ENCODE measurements at places on chromosomes 1 and 21.

DNA sequence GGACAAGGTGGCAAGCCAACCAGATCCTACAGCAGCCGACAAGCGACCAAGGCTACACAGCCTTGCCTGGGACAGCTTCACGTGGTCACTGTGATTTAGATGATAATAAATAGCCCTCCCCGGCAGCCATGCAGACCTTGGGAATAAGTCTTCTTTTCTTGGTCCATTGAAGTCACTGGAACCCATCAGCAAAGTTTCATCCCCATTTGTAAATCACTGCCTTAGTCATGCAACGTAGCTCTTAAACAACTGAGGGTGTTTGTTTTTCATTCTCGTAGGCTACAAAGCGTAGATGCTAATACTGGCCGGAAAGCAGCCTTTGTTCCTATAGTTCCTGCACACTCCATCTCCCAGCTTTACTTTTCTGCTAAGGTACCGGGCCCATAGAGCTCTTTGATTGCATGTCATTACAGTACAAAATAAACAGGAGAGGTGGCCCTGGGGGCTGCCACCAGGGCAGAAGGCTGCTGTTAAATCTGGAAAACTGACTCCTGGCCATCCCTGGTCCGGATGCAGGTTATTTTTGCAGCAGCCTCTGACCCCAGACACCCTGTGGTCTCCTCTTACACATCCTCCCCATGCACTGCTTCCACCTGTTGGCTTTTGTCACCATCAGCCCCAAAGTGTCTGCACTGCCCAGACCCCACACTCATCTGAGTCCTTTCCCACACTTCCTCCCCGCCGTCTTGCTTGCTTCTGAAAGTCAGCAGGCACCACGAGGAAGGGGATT, 105.5 kb downstream of the TOMM20 start:
- no peak for DNase-seq

GRCh38 chr1:12189328-12189682, 22.5 kb downstream of the TNFRSF1B start:
- DNase-seq = no peak

- DNase-seq = no peak
These were observed 102.3 kb downstream of the RPE65 start for GRCh38 chr1:68347415-68347814.

GRCh38 chr1:39622427-39622826, 17.0 kb downstream of the HEYL start:
- no peak for DNase-seq

GRCh38 chr1:61807606-61808140, 65.4 kb downstream of the PATJ start:
- DNase-seq = no peak

DNA sequence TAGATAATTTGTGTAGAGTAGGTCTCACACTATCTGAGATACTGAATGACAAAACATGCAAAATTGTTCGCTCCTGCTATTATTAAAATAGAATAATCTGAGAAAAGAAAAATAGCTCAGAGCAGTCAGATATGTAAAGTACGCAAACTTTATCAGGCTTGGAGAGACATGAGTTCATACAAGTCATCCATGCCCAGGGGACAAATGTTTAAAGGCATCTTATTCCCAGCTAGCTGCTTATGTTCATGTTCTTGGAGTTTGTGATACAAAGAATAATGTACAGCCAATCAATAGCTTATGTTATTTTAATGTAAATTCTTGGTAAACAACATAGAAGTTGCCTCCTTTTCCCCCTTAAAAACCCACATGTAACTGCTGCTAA, 69.4 kb upstream of the USP25 start:
- no peak for DNase-seq

- no peak for DNase-seq
These were observed 126.6 kb downstream of the ACTL8 start for GRCh38 chr1:17881761-17882160.

- no peak for DNase-seq
These were observed 4.4 kb downstream of the RCSD1 start for GRCh38 chr1:167634435-167634834.

DNA sequence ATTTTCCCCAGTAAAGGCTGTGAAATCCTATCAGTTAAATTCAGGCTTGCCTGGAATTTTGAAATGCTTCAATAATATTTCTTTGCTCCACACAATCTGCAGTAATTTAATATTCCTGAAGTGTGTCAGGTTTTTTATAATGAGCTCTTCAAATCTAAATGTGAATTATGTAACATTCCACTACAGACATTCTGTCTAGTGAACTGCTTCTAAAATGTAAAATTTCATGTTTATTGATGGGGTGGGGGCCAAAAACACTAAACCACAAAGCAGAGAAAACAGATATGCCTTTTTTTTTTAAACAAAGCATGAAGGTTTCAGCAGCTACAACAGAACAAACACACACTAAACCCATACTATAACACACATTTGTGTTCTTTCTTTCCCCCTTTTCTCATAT, 129.7 kb downstream of the DAB1 start:
- no peak for DNase-seq

DNA sequence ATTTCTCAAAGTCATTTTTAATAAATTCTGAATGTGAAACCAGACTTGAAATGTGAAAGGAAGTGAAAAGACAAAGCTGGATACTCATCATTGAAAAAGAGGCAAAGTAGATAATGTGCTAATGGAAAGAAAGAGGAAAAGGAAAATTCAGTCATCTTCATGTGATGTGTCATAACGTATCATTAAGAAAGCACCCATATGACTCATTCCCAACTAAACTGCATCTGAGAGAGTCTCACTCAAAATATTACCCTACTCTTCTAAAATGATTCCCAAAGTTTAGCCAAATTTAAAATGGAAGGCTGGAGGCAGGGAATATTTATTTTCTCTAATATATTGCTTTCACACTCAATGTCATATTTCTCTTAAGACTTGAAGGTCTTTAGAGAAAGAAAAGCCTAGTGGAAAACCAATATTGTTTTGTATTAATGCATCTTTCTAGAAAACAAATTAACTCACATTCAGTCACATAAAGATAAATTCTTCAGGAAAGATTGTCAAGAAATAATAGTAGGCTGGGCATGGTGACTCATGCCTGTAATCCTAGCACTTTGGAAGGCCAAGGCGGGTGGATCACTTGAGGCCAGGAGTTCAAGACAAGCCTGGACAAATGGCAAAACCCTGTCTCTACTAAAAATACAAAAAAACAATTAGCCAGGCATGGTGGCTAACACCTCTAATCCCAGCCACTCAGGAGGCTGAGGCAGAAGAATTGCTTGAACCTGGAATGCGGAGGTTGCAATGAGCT, 129.9 kb downstream of the SLC30A10 start:
- peak; percentile 84 for DNase-seq

- DNase-seq = no peak
These were observed 938 bp upstream of the ACTN2 start for GRCh38 chr1:236685205-236685916.

DNA sequence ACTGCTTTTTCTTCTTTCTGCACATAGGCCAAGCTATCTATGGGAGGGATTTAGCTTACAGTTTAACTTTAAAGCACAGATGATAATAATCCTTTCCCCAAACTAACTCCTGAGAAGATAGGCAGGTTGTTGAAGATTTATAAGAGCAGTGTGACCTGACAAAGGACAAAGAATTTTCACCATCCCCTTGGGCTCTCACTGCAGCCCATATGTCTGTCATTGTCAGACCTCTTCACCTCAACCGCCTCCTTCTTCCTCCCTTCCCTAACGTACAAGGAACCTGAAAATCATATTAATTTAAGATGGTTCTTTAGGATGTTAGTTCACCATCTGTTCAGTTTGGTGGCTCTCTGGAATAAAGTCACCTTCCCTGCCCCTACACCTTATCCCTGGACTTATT, 5.0 kb downstream of the RNU1-2 start:
- no peak for DNase-seq

DNA sequence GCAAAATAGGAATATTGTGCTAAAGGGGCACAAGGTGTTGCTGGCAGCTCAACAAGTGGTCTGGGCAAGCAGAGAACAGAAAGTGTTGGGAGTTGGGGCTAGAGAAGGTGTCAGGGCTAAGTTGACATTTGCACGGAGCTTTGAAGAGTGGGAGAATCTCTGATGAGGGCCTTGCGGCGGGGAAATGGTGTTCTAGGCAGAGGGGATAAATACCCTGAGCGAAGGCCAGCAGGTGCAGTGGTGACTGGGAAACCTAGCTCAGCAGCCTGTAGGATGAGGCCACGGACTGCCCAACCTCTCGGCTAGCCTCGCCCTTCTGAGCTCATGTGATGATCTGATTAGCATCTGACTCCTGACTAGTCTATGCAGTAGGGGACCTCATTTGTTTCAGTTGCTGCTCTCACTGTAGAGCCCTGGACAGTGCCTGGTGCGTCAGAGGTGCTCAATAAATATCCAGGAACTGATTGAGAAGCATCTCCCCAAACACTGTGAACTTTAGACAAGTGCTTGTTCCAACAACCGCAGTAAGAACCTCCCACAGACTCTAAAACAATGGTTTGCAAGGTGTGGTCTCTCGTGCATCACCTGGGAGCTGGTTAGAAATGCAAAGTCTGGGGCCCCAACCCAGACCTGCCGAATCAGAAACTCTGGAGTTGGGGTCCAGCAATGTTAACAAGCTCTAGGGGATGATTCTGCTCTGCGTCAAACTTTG, 1.0 kb upstream of the FOXO6 start:
- DNase-seq = no peak

DNA sequence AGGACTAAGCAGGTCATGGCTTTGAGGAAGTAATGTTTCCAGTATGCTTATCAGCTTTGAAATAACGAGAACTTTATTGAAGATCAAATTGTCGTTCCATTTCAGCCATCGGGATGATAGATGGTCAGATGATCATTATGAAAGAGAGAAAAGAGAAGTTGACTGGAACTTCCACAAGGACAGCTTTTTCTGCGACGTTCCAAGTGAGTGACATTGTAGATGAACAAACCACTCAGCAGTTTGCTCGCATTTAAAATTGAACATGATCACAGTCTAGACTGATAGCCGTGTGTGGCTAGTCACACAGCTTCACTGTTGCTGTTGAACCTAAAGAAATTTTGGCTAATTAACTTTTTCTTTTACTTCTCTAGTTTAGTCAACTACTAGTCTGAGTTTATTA, 151.1 kb downstream of the TLR5 start:
- no peak for DNase-seq

DNA sequence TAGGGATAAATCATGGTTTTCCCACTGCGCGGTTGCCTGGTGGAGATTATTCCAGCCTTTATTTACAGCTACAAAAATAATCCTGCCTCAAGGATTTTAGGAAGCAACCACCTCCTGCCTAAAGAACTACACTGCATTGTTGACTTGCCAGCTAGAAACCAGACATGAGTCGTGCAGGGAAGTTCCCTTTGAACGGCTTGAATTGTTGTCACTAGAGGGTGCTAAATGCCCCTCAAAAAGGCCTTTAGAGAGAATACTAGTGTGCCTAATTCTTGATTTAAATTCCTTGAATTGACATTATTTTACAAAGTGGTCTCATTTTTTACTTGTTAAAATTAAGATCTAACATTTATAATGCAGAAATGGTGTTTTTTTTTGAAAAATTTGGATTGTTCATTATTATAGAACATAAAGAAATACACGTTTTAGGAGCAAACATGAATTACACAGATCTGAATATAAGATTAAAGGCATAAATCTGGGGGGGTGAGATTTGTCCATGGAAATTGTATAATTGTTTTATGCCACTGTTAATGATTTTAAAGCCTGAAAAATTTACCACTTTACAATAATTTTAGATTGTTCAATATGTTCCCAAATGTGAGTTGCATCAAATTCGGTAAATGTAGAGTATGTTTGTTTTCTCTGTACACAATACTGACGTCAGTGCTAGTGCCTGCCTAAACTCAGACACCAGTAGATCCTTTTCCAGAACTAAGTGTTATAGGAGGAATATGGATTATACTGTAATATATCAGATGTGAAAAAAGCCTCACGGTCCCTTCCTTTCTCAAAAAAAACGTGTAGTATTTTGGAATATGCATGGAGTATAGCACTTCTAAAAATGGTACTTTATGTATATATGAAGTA, 7.6 kb upstream of the ERG start:
- peak; percentile 39 for DNase-seq

- DNase-seq = no peak
These were observed 55.2 kb upstream of the KAZN start for GRCh38 chr1:14543191-14543840.

DNA sequence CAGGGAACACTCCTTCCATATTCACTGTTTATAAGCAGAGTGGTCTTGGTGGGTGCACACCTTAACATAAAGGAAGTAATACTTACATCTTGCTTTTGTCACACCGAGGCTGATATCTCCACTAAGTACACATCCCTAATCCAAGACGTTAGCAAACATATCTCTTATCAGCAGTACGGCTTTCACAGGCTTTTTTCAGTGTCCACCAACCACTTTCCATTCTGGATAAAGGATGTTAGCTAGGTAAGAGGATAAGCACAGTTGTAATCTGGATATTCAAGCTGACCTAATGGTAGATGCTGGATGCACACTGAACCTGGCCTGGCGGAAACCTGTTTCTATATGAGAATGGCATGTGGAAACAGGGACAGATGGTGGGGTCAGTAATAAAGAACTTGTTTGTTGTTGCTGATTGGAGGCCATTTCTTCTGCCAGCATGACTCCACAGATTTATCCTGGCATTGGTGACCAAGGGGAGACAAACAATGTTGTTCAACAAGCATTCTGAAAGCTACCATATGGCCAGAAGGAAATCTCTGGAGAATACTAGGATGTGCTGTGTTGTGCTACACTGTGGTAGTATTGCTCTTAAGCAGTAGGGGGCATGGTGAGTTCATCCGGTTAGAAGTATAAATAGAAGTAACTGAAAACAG, 416.4 kb downstream of the PTBP2 start:
- no peak for DNase-seq

- no peak for DNase-seq
These were observed 276.9 kb downstream of the VAV3 start for GRCh38 chr1:107687849-107688753.

- no peak for DNase-seq
These were observed 12.2 kb upstream of the LAMC2 start for GRCh38 chr1:183173828-183174227.

DNA sequence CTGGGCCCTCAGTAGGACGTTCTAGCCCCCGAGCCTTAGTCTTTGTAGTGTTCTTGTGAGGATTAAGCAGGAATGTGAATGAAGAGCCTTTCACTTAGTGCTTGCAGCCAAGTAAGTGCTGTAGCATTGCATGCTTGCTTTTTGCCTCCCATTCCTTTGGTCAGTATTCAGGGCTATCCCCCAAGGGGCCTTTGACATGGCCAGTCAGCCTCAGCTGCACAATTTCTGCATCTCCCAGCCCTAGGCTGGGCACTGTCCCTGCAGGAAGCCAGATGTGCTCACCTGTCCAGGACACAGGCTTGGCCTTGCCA, 30.5 kb downstream of the SOX13 start:
- no peak for DNase-seq

- DNase-seq = no peak
These were observed 35.9 kb downstream of the HMGB4 start for GRCh38 chr1:33899746-33900145.

GRCh38 chr1:4006676-4007374, 106.8 kb upstream of the C1orf174 start:
- no peak for DNase-seq

- DNase-seq = no peak
These were observed 151.6 kb downstream of the KCNJ6 start for GRCh38 chr21:37764691-37765090.

GRCh38 chr21:16071092-16071491, 341.3 kb downstream of the USP25 start:
- no peak for DNase-seq

All from HS-5 (cell line).